ENCODE measurements at places on chromosomes 16 and 17.
A peak's percentile ranks its signal among the peaks of the same experiment; 100 is the strongest.

GRCh38 chr16:86157616-86158247, 258.8 kb downstream of the IRF8 start:
- no peak for DNase-seq

DNA sequence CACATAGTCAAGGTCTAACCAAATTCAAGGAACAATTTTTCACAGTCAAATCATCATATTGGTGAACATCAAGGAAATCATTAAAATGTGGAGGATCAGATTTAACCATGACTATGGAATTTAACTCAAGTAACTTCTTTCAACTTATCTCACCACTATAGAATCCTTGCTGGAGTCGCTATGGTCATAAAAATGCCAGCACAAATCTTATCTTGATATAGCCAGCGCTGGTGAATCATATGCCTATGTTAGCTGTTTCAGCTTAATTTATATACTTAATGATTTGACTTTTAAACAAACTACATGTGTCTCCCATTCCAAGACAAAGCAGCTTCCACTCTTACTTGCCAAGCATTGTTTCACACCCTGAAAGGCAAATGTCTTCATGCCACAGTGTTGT, 416.4 kb downstream of the CDH11 start:
- DNase-seq, result no peak

DNA sequence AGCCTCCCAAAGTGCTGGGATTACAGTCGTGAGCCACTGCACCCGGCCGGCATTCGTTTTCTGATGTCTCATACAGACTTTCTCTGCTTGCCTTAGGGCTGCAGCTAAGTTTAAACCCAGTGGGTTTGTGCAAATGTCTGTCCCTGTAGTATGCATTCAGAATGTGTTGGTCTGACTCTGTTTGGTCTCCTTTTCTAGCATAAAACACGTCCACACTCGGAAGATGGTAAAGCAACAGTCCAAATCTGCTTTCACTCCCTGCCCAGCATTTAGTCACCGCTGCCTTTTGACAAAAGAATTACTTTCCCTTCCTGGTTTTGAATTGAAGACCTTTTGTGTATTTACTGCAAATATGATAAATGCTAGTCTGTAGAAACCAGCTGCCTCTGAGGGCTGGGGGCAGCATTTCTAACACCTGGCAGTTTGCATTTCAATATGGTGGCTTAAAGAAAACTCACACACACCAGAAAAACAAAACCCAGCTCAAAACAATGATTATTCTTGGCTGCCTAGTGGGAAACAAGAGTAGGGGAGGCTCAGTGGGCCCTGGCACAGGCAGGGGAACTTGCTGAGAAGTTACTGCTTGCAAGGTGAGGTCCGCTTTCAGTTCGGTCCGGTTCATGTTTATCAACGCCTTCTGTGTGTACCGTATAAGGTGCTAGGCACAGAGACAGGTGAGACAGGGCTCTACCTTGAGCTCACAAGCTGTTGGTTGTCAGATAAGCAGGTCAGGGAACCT, 56.9 kb downstream of the MSI2 start:
- no peak for DNase-seq

GRCh38 chr17:55699181-55699860, 23.3 kb downstream of the TMEM100 start:
- no peak for DNase-seq

DNA sequence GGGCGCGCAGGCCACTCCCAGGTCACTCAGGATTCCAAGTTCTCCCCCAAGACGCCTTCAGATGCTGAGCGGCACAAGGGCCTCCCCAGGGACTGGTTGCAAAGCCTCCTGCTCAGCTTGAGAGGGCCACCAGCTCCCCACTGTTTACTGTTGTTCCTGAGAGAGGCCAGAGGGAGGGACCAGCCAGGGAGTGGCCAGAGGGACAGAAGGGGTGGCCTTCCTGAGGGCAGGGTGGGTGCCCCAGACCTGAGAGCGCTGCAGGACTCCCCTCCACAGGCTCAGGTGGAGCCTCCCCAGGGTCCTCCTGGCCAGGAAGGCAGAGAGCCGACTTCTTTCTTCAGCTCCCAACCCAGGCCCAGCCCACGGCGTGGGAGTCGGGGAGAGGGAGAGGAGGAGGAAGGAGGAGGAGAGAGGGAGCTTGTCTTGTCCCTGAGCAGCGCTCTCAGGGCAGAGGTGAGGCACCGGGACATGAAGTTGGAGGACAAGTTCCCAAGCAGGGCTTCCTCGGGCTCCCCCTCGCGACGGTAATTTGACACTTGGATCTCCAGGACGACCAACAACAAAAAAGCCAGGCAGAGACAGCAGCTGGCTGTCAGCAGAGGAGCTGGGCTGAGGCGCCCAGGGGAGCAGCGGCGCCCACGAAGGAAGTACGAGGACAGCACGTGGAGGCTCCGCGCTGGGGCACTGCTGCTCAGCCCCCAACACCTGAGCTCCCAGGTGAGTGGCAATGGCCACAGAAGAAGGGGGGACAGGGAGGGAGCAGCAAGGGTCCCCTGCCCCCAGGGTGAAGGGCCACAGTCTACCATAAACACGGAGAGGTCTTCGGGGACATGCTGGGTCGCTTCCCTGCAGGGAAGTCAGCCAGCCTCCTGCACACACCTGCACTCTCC, 497 bp downstream of the SMIM5 start:
- peak; percentile 59 for DNase-seq

DNA sequence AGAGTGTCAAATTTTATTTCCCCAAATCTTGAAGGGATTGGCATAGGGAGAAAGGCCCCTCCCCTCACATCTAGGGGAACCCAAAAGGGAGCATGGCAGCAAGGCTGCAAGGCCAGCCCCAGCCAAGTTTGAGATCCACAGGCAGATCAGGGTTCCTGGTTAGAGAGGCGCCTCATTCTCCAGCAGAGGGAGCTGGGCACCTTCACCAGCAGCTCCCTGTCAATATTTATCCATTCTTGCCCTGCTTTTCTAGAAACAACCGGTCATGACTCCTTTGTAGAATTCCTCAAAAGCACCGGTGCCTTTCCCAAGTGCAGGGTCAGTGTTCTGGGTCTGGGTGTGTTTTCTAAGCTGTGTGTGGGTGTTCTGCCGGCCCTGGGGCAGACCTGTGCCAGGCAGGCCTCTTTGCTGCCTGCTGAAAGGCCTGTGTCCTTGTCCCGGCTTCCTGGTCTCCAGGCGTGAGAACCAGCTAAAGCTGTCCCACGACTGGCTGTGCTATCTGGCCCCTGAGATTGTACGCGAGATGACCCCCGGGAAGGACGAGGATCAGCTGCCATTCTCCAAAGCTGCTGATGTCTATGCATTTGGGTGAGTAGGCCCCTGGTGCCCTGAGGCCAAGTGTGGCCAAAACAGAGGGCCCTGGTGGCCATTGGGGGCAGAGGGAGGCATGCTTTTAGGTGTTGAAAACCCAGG, 21.2 kb upstream of the LGALS9 start:
- no peak for DNase-seq

GRCh38 chr17:74125156-74125555, 78.3 kb upstream of the RPL38 start:
- DNase-seq, result no peak

DNA sequence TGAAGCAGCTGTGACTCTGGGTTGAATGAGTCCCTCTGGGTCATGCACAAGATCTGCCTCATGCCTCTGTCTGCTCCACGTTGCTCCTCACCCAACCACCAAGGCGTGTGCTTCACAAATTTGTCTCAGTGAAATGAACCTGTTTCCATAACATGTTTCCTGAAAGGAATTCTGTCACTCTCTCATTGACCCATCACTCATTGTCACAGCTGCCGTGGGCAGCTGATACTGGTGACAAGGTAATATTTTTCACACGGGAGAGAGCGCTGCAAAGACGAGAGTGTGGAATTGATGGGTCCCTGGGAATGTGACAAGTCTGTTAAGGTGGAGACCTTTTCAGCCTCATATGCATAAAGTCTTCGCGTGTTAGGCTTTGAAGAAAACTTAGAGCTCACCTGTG, 391.4 kb downstream of the CPPED1 start:
- no peak for DNase-seq

DNA sequence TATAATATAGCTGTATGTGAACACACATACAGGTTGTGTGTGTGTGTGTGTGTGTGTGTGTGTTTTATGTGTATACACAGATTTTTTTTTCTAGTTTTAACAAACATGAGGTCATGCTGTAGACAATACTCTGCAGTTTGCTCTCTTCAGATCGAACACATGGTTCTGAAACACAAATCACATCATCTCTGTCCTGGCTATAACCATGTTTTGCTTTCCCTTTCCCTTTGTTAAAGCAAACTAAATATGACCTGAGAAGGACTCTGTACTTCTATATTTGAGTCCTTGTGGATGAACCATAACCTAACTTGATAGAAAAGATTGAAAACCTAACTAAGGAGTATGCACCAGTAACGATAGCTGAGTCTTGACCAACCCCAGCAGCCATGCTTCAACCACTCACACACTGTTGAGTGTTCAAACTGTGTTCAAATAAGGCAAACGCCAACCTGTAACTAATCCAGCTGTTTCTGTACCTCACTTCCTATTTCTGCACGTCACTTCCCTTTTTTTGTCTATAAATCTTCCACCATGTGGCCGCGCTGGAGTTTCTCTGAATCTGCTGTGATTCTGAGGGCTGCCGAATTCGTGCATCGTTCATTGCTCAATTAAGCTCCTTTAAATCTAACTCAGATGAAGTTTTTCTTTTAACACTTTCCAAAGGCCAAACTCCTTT, 303.8 kb downstream of the HS3ST3B1 start:
- DNase-seq, result no peak

DNA sequence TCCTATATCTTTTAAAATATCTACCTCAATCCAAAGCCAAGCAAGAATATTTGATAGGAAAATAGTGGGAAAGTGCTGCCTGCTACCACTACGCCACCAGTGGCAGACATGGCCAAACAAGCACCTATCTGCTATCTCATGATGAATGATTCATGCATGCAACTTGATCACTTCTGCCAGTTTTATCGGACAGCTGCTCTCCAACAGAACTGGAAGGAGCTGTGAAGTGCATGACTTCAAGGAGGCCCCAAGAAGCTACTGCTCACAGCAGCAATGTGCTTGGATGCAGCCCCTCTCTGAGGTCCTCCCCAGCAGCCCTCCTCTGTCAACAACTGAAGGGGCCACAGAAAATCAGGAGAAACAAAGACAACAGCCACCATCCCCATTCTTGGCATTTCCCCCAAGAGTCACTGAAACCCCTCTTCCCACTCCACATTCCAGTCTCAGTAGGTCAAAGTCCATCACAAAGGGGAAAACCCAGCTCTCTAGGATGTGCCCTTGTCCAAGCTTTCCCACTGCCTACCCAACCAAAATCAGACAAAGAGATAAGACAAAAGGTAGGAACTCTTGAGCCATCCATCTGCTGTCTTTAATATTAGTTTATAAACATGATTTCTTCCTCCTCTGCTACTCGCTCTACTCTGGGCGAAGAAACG, 215.3 kb downstream of the C16orf78 start:
- DNase-seq, result no peak

Data from stimulated activated naive CD8-positive, alpha-beta T cell treated with anti-CD3 and anti-CD28 coated beads, Interleukin-15, Interleukin-2, amounts not matched to agents 100 U/mL and 50 U/mL, for 24 hours (primary cell).